ENCODE measurements at places on chromosomes 2 and 18.

- DNase-seq = no peak
Observed at GRCh38 chr2:59000796-59001195, 759.7 kb upstream of the FANCL start.

GRCh38 chr2:57156231-57156924, 890.2 kb upstream of the VRK2 start:
- DNase-seq = no peak

GRCh38 chr2:1633092-1633671, 111.1 kb downstream of the PXDN start:
- no peak for DNase-seq

GRCh38 chr2:168072626-168073303, 174.6 kb downstream of the STK39 start:
- DNase-seq = no peak

- no peak for DNase-seq
Observed at GRCh38 chr18:61569176-61569892, 236.1 kb downstream of the CDH20 start.

- DNase-seq = no peak
Observed at GRCh38 chr2:18077704-18078103, 199.2 kb downstream of the KCNS3 start.

DNA sequence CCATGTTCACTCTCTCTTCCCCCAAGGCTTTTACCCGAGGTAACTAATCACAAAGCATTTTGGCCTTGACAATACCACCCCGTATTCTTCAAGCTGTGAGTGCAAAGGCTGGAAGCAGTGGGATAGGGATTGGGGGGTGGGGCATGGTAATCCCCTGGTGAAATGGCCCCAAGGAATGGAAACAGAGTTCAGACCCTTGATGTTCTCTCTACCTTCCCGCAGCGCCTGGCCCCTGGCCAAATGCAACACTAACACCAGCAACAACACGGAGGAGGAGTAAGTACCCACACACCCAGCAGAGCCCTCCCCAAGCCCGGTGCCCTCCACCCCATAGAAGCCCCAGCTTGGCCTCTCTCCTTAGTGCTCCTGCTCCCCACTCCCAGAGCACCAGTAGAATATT, 36.9 kb downstream of the CNGA3 start:
- DNase-seq = no peak

GRCh38 chr2:105470979-105471378, 72.1 kb upstream of the FHL2 start:
- DNase-seq = no peak

- DNase-seq = no peak
Observed at GRCh38 chr2:109058191-109058632, 69.2 kb upstream of the EDAR start.

- no peak for DNase-seq
Observed at GRCh38 chr2:196105951-196106350, 37.3 kb upstream of the DNAH7 start.

GRCh38 chr2:145116056-145116455, 596.1 kb upstream of the ZEB2 start:
- no peak for DNase-seq

GRCh38 chr2:119859528-119859927, 99.8 kb downstream of the PTPN4 start:
- no peak for DNase-seq

GRCh38 chr2:37875403-37875906, 49.6 kb upstream of the RMDN2 start:
- DNase-seq = no peak

DNA sequence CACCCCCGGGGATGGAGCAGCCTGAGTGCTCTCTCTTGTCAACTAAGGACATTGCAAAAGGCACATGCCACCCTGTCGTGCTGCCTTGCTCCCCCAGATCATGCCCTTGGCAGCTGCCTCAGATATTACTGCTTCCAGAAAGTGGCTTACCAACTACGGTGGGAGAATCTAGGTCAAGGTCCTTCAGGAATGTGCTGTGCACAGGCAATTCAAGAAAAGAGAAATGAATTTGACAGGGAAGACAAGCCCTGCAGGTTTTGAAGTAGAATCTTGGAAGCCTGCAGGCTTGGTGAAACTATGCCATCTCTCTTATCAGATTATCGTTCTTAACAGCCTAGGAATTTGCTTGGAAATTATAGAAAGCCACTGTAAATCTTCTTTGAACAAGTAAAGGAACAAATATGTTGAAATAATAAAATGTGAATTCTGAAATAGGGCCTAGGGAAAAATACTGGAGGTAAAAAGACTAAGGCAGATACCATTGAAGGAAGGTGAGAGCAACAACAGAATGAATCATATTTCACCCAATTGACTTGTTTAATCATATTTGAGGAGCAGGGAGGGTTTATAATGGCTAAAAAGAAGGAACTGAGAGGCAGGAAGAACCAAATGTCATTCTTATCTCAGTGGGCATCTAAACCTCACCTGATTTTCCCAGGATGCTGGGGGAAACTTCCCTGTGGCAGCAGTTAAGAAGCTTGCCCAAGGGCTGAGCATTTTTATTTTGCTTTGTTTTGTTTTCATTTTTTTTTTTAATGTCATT, 94.0 kb upstream of the GLS start:
- no peak for DNase-seq

DNA sequence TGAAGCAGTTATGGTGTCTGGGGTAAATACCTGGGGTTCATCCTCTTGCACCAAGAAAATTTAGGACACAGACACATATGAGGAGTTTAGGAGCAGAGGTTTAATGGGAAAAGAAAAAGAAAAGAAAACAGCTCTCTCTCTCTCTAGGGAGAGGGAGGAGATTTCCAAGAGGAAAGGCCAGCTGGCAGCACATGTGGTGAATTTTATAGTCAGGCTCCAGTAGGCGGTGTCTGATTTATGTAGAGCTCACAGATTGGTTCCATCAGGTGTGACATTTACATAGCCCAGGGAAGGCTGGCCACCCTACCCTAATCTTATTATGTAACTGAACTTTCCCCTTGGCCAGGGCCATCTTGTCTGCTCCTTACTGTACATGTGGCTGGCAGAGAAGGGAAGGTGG, 297.5 kb upstream of the RGPD4 start:
- no peak for DNase-seq
